ENCODE measurements at places on chromosomes 12 and 14.

DNA sequence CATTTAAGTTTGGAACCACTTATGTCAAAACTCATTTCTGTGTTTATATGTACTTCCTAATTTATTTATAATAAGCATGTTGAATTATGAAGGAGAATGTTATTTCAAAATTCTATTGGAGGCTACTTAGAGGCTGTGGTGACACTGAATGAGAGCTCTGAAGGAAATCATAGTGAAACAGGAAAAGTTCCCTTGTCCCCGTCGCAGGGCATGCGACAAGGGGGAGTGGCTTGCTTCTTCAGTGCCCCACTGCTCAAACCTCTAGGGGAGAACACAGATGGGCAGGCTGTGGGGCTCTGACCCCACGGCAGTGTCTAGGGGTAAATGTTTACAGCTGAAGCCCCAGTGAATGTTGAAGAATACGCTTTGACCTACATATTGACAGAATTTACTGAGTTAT is 261.9 kb downstream of the RAD51B start:
- DNase-seq: no peak

DNA sequence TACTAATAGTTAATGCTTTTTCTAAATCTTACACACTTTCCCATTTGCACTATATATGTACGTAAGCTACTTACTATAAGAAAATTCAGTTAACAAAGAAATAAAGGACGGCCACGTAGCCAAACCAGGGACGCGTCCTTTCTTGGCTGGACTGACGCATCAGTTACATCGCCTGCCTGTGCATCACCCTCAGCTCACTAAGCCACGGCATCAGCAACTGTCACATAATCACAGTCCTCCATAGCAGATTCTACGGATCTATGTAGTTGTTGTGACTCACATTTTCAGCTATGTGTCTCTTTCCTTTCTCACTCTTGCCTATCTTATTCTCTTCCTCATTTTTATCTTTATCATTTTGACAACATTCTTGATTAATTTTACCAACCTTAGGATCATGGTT is 38.1 kb upstream of the C12orf50 start:
- DNase-seq: no peak

DNA sequence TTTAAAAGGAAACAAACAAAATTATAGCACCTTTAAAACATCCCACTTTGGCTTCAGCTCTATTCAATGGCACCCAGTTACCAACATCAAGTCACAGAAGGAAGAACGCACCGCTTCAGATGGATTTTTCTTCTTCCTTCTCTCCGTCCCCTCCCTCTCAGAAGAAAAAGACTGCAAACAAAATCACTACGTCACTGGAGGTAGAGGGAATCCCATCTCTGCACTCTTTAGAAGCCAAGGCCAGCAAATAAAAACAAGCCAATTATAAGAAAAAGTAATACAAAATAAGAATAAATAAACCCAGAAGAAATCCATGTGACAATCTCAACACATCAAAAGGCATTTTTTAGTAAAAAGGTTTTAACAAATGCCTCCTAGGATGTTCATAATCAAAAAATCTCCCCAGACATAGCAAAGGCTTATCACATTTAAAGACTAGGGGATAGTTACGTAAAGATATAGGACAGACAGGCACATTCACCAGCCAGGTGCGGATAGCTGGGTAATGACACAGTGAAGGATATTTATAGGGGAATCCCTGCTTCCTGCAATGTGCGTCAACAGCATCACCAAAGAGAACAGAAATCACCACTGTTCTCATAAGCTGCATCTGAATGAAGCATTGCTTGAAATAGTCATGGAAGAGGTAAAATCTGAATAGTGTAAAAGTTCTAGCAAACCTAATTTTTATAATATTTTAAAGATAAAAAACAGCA is 89.4 kb downstream of the R3HDM2 start:
- no peak for DNase-seq

DNA sequence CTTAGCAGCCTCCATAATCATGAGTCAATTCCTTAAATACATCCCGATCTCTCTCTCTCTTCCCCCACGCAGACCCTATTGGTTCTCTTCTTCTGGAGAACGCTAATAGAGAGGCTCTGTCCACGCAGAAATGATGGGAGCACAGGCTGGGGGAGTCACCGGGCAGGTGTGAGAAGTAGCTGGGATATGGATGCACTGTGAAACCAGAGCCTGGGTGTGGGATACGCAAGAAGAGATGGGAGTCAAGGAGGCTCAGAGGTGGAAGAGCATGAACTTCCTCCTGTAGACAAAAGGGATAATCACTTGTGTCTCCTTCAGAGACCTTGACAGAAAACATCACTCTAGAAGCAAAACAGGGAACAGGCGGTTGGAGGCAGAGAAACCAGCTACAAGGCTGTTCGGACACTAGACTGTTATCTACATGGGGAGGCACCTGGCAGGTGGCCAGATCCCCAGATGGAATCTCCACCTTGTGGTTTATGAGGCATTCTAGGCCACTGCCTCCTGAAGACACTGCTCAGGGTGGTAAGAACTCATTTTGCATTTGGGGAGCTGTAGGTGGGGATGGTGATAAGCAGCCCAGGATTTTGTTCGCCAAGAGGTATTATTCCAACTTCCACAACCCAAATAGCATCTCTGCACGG is 7.2 kb upstream of the SELPLG start:
- DNase-seq: no peak

- DNase-seq: no peak
These were observed 2.9 kb downstream of the NEK9 start for GRCh38 chr14:75123991-75124390.

DNA sequence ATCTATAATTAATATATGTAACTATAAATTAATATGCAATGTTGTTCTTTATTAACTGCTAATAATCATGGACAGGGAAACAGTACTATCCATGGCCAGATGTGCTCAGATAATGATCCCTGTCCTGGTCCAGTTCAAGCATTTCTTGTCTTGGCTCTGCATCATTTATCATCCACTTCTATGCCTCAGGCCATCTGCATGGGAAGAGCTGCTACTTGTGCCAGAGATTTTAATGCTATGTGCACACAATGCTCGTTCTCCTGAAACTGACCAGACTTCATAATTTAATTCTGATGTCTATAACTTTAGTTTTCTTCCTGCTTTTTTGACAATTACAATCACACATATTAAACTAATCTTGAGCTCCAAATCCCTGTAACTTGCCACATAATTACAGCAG is 11.2 kb upstream of the TMX1 start:
- no peak for DNase-seq

- DNase-seq: no peak
These were observed 6.2 kb upstream of the TCP11L2 start for GRCh38 chr12:106296179-106296877.

- DNase-seq: no peak
These were observed 161.7 kb downstream of the ANO2 start for GRCh38 chr12:5783289-5783920.

DNA sequence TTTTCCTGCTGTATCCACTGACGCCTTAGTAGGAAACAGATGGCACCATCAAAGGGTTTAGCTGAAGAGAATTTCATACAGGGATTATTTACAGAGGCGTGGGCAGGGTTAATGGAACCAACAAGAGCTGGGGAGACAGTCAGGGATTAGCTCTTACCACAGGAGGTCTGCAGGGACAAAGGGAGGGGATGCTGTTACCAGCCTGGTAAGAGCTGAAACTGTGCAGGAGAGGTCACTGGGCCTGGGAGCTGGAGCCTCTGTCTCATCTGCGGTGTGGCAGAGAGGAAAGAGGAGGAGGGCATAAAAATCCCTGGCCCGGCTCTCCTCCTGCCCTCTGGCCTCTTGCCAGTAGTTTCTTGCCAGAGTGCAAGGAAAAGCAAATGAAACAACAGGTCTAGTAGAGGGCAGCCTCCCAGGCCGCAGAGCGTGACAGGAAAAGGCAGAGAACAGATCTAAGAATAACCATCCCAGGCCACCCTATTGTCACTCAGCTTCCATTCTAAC is 18.9 kb upstream of the POC1B start:
- DNase-seq: no peak

GRCh38 chr14:89267163-89267562 is 149.9 kb downstream of the FOXN3 start:
- no peak for DNase-seq

GRCh38 chr14:103118018-103118662 is 5.1 kb upstream of the TNFAIP2 start:
- DNase-seq: no peak

- no peak for DNase-seq
These were observed 11.3 kb downstream of the TMEM179 start for GRCh38 chr14:104593241-104593701.

DNA sequence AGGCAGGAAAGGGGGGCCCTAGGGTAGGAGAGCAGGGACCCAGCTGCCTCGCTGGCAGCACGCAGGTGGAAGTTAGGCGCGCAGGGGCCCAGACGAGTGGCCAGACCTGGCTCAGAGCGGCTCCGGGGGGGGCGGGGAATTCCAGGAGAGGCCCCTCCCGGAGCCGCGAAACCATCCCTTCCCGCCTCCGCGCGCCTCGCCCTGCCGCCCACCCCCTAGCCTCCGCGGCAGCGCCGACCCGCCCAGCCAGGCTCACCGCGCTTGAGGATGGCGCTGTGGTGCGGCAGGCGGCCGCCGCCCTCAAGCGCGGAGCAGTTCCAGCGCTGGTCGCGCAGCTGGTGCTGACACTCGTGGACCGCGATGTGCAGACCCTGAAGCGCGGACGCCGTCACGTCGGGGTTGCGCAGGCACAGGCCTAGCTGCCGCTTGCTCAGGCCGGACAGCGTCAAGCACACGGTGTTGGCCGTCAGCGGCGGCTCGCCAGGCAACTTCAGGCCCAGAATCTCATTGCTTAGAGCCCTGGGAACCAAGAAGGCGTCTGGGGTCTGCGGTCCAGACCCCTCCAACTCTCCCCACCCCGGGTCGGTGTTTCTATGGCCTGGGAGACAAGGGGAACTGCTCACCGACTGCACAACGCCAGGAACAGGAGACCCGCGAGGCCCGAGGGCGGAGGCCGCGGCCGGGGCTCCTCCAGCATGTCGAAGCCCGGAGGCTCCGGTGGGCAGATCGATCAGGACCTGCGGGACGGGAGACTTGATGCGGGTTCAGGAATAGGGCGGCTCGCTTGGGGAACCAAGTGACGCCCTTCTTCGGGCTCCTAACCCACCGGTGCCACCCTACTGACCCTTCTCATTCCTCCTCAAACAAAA is 1.5 kb downstream of the WNT10B start:
- DNase-seq: no peak

DNA sequence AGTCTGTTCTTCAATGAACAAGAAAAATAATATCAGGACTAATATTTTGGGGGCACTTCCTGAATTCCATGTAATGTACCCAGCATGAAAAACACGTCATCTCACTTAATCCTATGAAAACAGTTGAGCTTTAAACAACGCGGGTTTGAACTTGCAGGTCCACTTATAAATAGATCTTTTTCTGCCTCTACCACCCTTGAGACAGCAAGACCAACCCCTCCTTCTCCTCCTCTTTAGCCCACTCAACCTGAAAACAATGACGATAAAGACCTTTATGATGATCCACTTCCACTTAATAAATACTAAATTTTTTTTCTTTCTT is 203.9 kb upstream of the KRR1 start:
- no peak for DNase-seq
